ENCODE measurements at places on chromosomes 13 and 19. TPM values are rescaled to one million over a fixed set of nuclear protein-coding genes. Genes with fewer than 3 reads are reported as not detected.

DNA sequence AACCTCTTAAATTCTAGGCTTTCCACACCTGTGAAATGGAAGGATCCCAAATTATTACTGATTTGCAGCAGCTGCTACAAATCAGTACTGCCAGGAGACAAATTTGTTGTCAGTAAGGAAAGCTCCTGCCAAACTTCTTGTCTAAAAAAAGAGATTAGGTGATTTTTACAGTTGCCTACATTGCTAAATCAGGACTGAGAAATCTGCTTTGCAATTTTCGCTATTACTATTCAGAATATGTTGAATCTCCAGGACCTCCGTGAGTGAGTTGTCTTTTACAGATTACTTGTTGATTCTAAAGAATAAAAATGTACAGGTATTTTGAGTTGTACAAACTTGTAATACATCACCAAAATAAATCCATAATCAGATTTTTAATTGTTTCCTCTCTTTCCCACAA is 1815.9 kb downstream of the PCDH9 start:
- no peak for DNase-seq

DNA sequence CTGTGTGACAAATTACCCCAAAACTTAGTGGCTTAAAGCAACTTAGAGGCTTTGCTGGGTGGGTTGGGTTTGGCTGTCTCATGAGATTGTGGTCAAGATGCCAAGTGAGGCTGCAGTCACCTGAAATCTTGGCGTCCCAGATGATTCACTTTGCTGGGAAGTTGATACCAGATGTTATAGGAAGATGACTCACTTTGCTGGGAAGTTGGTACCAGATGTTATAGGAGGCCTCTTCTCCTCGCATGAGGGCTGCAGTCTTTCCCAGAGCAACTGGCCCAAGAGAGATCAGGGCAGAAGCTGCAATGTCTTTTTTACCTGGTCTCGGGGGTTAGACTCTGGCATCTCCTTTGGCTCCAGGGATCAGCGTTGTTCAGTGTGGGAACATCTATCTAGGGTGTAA is 16.8 kb downstream of the TEX29 start:
- DNase-seq = peak; percentile 0

- no peak for DNase-seq
These were observed 71.8 kb downstream of the CDADC1 start for GRCh38 chr13:49319551-49319950.

- DNase-seq = no peak
These were observed 1702.2 kb downstream of the EFNB2 start for GRCh38 chr13:104833221-104833620.

GRCh38 chr19:1284293-1284978 is 1.2 kb upstream of the EFNA2 start:
- no peak for DNase-seq

- no peak for DNase-seq
These were observed 71.7 kb downstream of the KDM4B start for GRCh38 chr19:5040544-5041167.

GRCh38 chr13:80214521-80214991 is 126.4 kb downstream of the SPRY2 start:
- no peak for DNase-seq

DNA sequence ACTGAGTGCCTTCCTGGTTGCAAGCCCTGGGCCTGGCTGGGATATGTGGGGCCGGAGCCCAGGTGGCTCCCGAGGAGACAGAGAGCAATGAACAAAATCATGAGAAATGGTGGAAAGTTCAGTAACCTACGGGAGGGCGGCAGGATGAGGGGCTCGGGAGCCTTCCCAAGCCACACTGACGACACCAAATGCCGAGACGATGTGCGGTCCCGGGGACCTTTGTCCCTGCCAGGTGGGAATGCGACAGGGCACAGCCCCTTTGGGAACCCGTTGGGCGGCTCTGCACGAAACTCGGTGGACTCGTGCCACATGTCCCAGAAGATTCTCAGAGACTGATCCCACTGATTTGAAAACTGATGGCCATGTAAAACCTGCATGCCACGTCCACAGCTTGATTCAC is 11.7 kb upstream of the ZNF14 start:
- DNase-seq = no peak

GRCh38 chr13:40343550-40344269 is 322.7 kb downstream of the FOXO1 start:
- no peak for DNase-seq

GRCh38 chr13:44763615-44764301 is 187.6 kb upstream of the TSC22D1 start:
- peak; percentile 16 for DNase-seq

DNA sequence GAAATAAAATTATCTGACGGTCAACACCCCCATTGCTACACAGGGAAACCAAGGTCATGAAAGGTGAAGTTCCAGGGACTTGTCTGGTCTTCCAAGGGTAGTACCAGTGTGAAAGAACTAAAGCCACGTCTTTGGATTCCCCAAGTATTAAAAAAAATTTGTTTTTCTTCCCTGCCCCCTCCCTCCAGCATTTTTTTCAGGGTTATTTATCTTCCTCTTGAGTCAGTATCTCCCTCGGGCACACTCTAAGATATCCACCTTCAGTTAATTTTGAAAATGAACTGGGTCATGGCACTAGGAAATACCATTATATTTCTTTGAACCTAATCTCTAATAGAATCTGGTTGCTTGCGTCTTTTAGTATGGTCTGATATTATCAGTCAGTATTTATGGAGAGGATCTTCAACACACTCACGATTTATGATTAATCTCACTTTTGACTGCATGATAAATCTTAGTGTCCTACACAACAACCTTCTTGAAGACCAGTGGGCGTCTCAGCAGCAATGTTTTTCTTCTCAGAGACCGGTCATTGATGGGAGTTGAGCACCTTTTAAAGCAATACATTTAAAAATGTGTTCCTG is 9.1 kb downstream of the ATP8A2 start:
- no peak for DNase-seq

- no peak for DNase-seq
These were observed 55.6 kb upstream of the ALOX5AP start for GRCh38 chr13:30679483-30680330.

- DNase-seq = no peak
These were observed 835 bp downstream of the RSPH6A start for GRCh38 chr19:45814166-45814780.

DNA sequence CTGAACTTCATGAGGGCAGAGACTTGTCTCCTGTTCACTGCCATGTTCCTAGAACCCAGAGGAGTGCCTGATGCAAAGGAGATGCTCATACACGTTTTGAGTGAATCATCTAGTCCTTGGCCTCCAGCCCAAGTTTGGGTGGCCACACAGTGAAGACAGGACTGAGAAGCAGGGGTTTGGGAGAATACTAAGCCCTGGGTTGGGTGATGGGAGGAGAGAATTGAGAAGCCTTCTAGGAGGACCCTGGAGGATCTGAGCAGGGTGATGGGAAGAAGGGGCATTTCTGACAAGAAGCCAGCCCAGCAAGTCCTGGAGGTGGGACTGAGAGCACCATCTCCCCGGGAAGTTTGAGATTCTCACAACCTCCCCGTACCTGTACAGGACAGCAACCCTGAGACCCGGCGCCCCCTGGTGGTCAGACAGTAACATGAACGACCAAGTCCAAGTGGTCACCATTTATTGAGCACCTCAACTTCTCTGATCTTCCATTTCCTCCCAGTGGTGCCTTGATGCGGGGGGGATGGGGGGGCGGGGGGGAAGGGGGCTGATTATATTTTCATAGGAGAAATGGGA is 11.0 kb downstream of the CTU1 start:
- peak; percentile 77 for DNase-seq

DNA sequence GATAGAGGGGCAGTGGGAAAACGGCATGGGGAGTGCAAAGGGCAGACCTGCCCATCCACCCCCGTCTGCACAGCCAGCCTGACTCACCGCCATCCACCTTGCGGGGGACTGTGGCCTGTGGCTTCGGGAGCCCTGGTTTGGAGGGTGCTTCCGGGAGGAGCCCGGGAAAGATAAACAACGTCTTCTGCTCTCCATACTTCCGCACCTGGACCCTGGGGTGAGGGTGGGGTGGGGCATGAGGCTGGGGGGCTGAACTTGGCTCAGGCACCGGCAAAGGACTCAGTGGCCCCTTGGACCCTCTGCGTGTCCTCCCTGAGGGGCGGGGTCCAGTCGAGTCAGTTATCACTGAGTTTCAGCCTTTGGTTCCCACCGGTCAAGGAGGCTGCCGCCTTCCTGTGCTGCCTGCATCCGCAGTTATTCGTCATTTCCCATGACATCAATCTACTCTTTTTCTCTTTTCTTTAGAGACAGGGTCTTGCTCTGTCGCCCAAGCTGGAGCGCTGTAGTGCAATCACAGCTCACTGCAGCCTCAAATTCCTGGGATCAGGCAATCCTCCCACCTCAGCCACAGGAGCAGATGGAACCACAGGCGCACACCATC is 3.2 kb downstream of the GPR108 start:
- DNase-seq = no peak

GRCh38 chr19:29623726-29624488 is 17.8 kb downstream of the POP4 start:
- no peak for DNase-seq

DNA sequence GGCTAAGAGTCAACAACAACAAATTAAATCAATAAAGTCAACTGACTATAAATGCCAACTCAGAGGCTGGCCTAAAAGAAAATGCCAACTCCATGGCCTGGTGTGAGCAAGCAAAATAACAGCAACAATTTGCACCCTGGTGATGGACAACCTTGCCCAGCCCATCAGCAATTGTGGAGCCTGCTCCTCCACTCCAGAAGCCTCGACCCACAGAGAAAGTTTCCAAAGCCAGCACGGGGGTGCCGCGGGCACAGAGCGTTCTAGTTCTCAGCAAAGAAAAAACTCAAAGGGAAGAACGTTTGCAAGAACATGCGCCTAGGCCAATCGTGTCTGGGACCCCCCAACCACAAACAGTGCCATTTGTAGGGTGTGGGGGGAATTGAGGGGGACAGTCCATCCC is 11.3 kb downstream of the EPS15L1 start:
- no peak for DNase-seq

DNA sequence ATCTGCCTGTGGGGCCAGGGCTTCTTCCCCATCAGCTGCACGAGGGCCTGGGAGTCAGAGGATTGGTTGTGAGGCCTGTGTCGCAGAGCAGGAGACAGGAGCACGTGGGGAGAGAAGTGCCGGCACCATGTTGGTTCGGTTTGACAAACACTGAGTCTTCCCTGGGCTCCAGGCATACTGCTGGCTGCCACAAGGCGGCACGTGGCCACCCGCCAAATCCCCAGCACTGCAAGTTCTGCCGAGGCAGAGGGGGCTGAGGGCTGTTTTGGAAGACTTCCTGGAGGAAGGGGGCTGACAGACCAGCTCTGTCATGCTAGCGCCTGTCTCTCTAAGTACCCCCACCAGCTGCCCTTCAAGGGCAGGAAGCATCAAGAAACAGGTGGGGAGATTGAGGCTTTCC is 9.5 kb downstream of the SHANK1 start:
- no peak for DNase-seq

- DNase-seq = no peak
These were observed 44.3 kb upstream of the F7 start for GRCh38 chr13:113061271-113061625.

DNA sequence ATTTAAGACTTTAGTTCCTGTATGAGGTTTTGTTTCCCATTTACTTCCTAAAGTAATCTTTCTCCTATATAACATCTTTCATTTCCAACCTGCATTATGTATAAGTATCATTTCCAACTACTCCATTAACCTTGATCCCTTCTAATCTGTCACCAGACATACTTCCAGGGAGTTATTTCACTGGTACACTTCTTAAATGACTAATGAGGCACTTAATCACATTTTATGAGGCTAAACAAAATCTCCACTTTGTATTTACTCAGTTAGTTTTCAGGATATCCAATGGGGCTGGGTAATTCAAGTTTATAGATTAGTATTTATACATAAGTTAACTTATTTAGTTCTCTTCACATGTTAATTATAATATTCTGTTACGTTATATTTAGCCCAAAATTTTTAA is 634.7 kb downstream of the PCDH17 start:
- no peak for DNase-seq

DNA sequence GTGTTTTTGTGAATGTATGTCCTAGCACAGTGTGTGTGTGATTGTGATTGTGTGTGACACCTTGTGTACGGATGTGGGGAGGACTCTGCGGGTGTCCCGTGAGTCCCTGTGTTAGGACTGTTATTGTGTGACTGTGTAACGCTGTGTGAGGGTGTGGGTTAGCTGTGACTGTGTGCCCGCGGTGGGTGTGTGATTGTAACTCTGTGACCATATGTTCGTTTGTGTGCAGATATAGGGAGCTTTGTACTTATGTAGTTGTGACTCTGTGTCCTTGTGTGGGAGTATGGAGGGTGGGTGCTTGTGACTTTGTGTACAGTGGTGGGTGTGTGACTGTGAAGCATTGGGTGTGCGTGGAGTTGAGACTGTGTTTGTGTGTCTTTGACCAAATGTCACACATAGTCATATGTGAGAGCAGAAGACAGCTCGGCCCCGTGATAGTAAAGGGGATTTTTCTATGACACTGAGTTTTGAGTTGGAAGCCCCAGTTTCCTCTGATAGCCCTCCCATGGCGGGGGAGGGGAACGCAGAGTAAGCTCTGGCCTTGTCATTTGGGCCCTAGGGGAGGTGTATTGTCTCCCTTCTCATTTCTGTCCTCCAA is 949 bp upstream of the ZNF260 start:
- no peak for DNase-seq

DNA sequence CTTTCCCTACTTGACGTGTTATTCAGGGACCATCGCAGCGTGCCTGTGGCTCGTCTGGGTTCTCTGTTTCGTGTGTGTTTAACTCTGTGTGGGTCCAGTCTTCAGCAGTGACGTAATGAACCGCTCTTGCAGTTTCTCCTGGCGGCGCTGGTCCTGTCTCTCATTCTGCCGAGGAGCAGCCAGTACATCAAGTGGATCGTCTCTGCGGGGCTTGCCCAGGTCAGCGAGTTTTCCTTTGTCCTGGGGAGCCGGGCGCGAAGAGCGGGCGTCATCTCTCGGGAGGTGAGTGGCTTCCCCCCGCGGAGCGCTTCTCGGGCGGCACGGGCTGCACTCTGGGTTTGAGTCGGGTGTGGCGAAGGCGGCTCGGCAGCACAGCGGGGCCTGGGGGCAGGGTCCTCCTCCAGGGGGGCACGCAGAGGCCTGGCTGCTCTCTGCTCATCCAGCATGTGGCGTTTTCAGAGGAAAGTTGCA is 36.3 kb upstream of the TFDP1 start:
- DNase-seq = no peak

GRCh38 chr19:2048104-2048958 is 2.7 kb downstream of the MKNK2 start:
- DNase-seq = no peak

GRCh38 chr13:68727165-68727564 is 1380.5 kb upstream of the ATXN8OS start:
- no peak for DNase-seq

GRCh38 chr13:33069365-33069764 is 53.1 kb downstream of the KL start:
- no peak for DNase-seq

CYP4F22 gene
- total RNA-seq = not detected

ZNF490 gene
- total RNA-seq = 7.2 TPM

SCGB2B2 gene
- total RNA-seq = 0.72 TPM

SHC2 gene
- total RNA-seq = 12.4 TPM

ISOC2 gene
- total RNA-seq = 42.5 TPM

UGGT2 gene
- total RNA-seq = 9.8 TPM

DPF1 gene
- total RNA-seq = not detected

PCDH17 gene
- 2.3 TPM for total RNA-seq

GRK1 gene
- 0.31 TPM for total RNA-seq

AMH gene
- 0.59 TPM for total RNA-seq

ZNF229 gene
- total RNA-seq = 6.4 TPM

VSTM1 gene
- 0.60 TPM for total RNA-seq

RAP2A gene
- 31.0 TPM for total RNA-seq

Data from heart right ventricle (tissue), 16 donors.